ENCODE measurements at places on chromosomes 5 and 9.

GRCh38 chr9:93288891-93289883 is 105.2 kb downstream of the WNK2 start:
- DNase-seq, result peak; percentile 54

GRCh38 chr9:18824095-18824666 is 208.8 kb downstream of the SAXO1 start:
- no peak for DNase-seq

- no peak for DNase-seq
These were observed 80.0 kb upstream of the ASS1 start for GRCh38 chr9:130364619-130365322.

DNA sequence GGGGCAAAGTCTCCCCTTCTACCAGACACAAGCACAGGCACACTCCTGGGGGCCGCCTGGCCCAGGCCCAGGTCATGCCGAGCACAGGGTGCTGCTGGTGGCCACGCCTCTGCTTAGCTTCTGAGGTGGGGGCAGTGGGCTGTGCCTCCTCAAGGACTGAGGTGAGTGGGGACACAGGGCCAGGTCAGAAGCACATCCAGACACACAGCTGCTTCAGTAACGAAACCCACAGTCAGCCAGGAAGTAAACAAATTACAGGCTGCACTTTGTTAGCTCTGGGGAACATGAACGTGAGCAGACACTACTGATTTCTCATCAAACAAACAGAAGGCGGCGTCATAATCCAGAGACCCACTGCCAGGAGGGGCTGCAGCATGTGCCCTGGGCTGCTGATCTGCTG is 192.4 kb downstream of the HSPA4 start:
- DNase-seq, result no peak
